ENCODE measurements at places on chromosomes 2 and 18.

- no peak for DNase-seq
Observed at GRCh38 chr2:99834426-99834825, 308.0 kb downstream of the AFF3 start.

DNA sequence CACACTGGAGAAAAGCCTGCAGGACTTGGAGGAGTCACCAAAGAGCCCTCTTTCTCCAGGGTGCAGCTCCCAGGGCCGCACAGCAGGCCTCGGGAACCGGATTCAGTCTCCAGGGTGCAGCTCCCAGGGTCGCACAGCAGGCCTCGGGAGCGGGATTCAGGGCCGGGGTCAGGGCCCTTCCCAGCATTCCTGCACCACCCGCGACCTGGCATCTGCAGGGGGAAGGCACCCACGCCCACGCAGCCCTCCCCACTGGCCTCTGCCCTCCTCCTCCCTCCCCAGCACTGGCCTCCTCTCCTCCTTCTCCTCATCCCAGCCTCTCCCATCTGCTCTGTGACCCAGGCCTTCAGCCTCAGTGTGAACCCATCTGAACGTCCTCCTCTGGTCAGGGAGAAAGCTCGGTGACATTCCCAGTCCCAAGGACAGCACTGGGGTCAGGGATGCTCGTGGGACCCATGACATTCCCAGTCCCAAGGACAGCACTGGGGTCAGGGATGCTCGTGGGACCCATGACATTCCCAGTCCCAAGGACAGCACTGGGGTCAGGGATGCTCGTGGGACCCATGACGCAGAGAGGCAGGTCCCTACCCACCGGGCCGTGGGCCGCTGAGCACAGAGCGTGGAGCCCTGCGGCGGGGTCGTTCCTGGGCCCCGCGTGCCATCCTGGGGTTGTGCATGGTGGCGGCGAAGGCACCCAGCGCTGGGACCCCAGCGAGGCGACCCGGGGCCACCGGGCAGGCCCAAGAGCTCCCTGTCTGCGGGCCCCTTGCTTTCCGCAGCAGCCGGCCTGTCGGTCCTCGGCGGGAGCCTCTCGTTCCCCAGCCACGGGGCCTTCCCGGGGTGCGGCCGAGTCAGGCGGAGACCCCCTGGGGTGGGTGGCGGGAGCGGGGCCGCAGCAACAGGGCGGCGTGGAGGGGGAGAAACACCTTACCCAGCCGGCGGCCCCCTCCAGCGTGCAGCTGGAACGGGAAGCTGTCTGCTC is 550.2 kb upstream of the SALL3 start:
- no peak for DNase-seq

- DNase-seq, result no peak
Observed at GRCh38 chr2:171319164-171319810, 114.5 kb downstream of the METTL8 start.

DNA sequence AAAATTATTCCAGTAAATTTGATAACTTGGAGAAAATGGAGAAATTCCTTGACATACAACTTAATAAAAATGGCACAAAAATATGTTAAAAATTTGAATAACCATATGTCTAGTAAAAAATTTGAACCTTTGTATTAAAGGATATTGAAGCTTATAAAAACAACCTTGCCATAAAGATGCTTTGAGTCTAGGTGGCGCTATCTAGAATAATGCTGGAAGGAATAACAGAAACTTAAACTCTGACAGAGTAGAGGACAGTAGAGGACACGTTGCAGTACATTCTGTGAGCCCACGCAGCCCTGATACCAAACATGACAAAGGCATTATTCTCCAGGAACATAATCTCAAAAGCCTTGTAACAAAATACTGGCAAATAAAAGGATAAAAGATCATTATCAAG is 44.7 kb upstream of the ALKAL2 start:
- DNase-seq, result no peak

DNA sequence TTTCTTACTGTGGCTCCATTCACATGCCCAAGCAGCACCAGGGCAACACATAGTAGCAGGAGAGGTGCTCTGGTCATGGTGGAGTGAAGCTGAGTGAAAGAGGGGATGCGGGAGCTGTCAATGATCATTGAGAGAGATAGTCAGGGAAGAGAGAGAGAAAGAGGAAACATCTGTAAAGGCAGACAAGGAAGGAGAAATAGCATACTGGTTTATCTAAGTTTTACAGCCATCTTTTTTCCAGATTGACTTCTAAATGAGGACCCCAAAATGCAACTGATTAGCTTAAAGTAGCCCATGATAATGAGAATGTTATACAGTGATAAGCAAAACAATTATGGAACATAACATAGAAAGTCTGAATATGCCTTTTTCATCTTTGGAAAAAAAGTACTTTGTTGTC is at the start of gene C2orf66:
TSS of gene C2orf66 (minus strand) at position 96 of the 400 bp plus-strand sequence. CDS start at position 77, 19 bp downstream.
- no peak for DNase-seq

- DNase-seq, result no peak
Observed at GRCh38 chr2:191280834-191281756, 35.9 kb downstream of the MYO1B start.

- DNase-seq, result no peak
Observed at GRCh38 chr2:29449499-29449898, 334.3 kb downstream of the CLIP4 start.

- DNase-seq, result no peak
Observed at GRCh38 chr2:23619941-23620340, 235.0 kb downstream of the KLHL29 start.

DNA sequence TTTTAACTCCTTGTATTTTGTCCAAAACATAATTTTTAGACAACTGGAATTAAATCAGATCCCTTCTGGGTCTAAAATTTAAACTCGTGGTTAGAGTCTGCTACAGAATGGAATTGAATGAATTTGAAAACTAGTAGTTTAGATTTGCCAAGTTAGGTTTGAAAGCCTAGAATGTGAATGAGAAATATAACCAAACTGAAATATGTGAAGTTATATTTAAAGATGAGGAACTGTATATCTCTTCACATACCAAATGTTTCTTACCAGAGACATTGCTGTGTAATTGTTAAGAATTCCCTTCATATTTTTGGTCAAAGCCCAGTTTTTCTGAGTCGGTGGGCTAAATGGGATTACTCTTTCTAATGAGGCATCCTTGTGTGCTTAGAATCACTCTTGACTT is 74.2 kb downstream of the LPIN1 start:
- no peak for DNase-seq

- no peak for DNase-seq
Observed at GRCh38 chr2:190512539-190513095, 21.9 kb downstream of the NEMP2 start.
